ENCODE measurements at places on chromosomes 16 and 17.

DNA sequence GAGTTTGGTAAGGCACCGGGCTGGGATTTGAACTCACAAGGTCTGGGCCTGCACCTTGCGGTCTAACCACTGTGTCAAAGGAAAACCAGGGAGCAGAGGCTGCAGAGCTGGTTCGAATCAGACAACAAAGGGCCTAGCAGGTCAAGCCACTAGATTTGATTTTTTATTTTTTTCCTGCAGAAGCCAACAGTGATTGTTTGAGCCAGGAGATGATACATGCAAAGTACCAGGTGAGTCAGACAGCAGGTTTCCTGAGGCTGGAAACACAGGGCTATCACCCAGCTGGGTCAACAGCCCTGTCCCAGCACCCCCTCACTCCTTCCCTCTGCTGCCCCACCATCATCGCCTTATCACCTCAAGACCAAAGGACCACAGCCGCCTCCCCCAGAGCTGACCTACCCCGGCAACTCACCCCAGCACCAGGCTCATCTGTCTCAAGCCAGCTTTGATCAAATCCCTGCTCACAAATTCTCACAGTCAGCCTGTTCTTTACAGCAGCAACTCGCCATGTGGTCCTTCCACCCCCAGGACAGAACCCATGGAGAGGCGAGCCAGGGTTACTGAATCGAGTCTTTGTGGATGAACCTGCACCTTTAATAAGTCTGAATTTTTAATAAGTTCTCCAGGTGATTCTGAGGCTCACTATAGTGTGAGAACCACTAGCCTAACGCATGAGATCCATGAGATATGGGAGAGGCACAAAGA is 13.0 kb upstream of the KRT19 start:
- DNase-seq, result no peak

DNA sequence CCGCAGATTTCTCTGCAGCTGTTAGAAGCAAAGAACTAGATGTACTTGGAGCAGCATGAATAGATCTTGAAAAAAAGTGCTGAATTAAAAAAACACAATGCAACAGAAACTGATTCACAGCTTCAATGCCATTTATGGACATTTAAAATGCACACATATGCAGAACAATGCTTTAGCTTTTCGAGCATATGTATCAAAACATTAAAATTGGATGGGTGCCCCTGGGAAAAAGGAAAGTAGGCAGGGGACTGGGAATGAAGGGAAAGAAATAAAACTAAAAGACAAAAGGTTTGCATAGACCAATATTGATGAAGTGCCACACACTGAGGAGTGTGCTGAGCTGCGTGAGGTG is 5.0 kb downstream of the KCTD13 start:
- no peak for DNase-seq

GRCh38 chr17:77774182-77774581 is 184.3 kb upstream of the TNRC6C start:
- no peak for DNase-seq

DNA sequence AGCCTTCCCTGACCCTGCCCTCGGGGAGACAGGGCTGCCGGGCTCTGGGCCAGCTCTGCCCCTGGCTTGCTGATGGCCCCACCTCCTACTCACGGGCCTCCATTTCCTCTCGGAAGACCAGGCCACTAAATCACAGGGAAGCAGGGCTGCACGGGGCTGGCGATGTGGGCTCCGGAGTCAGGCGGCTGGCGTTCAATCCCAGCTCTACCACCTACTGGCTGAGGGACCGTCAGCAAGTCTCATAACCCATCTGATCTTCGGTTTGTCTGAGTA is 113.4 kb downstream of the AMFR start:
- DNase-seq, result no peak

DNA sequence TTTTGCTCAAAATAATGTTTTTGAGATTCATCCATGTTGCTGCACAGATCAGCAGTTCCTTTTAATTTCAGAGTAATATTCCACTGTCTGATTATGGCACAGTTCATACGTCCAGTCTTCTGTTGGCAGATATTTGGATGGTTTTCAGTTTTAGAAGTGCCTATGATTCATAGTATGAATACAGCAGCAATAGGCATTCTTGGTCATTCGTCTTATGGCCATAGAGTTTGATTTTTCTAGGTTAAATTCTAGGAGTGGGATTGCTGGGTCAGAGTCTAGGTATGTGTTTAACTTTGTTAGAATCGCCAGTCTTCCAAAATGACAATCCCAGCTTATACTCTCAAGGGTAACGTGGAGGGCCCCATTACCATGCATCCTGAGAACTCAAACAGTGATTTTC is 11.5 kb upstream of the IL34 start:
- DNase-seq, result no peak

DNA sequence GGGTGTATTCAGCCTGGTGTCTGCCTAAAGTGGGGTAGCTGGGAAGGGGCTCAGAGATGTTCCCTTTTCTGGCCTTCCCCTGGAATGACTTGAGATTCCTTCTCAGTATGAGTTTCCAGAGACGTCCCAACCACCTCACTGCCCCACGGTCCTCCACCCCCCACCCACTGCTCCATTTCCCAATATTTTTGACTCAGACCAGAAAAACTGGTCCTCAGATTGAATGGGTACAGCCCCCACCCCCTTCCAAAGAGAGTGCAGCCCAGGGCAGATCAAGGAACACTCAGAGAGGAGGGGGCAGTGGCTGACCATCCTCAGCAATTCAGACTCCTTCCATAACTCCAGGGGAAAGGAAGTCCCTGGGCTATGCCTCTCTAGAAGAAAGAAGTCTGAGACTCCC is 3.2 kb downstream of the ACLY start:
- no peak for DNase-seq

GRCh38 chr17:13775450-13775849 is 173.7 kb upstream of the HS3ST3A1 start:
- DNase-seq, result no peak

GRCh38 chr17:42441371-42442195 is 17.1 kb upstream of the ATP6V0A1 start:
- no peak for DNase-seq

DNA sequence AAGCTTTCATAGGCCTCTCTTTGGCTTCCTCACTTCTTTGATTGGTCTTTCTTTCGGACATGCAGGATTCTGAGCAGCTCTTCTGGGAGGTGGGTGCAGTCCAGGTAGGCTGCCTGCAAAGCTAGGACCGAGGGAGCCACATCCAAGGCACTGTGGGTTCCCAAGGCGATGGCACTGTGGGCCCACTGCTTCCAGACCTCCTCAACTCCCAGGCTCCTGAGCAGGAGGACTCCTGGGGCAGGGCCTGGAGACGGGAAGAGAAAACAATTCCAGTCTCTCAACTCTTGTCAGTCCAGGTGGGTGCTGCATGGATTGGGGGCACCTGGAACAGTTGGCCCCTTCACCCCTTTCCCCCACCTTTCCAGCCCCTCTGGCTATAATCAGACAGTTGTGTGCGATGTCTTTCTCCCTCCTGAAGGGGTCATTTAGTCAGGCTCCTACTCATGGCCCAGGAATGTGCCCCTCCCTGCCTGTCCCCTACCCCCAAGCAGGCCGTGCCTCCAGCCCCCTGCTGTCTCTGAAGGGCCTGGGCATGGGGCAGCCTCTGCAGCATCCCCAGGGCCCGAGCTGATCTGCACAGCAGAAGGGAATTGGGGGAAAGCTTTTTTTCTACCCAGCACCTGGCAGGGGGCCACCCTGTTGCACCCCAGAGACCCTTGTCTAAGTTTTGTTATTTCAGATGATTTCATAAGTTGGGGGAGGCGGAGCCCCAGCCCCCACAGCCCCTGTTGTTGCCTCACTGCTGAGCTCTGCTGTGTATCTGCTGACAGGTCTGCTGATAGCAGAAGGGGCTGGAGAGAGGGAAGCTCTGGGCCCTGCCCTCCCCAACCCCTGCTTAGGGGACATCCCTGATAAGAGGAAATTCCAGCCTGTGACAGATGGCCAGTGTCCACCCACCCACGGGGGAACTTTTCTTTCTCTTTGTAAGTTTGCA is 330.3 kb downstream of the SEC14L1 start:
- no peak for DNase-seq

DNA sequence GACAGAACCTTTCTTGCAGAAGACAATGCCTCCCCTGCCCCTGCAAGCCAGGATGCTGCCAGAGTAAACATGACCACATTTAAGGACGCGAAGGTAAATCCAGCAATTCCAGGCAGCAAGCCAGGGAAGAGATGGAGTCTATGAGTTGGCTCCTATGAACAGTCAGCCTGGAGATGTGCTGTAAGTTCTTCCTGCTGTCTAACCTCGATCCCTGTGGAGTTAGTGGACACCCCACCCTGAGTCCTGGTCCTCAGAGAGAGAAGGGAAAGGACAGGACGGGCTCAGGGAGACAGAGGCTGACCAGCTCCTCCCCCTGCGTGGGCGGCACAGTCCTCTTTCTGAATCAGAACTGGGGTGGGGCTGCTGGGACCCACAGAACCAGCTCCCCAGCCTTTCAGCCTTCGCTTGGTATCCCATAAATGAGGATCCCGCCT is 24.9 kb downstream of the CDC42EP4 start:
- no peak for DNase-seq
